GM13976 (cell line): ENCODE measurements at places on chromosomes 4 and X.

DNA sequence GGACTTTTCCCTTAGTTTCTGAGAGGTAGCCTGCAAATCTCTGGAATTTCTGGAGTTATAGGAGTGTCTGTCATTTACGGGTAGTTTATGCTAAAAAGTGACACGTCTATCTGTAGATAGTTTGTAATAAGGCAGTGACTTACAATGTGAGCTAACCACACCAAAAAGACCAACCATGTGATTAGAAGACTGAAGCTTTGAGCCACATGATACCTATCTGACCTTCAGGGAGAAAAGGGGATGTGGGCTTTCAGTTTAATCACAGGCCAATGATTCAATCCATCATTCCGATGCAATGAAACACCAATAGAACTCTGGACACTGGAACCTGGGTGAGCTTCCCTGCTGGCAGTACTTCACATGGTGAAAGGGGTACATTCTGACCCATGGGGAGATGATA is 254.6 kb upstream of the GK2 start:
- DNase-seq: no peak

GRCh38 chr4:169566021-169566818 is 46.2 kb downstream of the NEK1 start:
- peak; percentile 50 for DNase-seq

GRCh38 chrX:13087322-13088155 is 43.1 kb upstream of the FAM9C start:
- peak; percentile 53 for DNase-seq

DNA sequence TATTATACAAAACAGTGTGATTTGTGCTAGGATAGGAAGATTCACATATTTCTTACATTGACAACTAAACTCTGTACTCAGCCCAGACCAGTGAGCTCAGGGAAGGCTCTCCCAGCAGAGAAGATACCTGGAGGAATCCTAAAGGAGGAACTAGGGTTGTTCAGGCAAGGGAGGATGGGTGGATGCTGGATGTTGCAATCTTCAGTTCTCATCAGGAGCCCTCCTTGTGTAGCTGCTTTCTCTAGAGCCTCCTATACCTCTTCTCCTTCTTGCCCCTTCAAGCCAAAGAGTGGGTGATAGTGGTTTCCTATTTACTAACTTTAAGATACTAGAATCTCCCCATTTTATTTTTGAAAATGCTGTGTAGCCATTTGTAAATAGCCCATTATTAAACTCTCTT is 117.3 kb downstream of the NKX6-1 start:
- no peak for DNase-seq

DNA sequence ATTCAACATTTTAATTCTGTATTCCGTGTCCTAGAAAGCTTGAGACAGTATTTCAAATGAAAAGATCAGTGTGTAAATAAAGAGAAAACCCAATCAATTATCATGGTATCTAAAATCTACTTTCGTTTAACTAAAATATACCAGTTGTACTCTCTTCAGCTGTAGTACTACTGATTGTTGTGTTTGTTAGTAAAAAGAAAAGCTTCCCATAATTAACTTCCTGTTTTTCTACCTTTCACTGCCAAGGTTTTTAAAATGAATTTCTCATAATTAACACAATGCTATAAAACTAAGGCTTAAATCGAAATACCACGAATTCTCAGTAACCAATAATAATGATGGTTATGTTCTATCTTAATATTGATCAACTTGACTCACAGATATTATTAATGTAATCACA is 37.4 kb downstream of the PPP3CA start:
- no peak for DNase-seq

DNA sequence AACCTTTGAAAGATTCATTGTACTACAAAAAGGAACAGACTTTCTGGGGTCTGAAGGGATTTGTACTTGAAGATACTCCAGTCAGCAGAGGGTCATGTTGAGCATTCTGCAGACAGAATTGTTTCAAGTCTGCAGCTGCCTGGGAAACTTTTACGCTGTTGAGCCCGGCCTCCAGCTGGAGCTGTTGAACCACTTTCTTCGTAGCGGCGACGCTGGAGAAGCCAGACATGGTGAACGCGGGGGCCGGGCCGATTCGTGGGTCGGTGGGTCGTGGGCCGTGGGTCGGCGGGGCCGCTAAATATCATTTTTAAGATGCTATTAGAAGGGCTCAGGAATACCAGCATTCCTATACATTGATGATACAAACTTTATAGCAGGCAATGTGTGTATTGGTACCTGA is 12.0 kb upstream of the RTL9 start:
- DNase-seq: no peak

- no peak for DNase-seq
Observed at GRCh38 chrX:27555514-27555913, 34.6 kb upstream of the DCAF8L2 start.

- no peak for DNase-seq
Observed at GRCh38 chrX:68902706-68903504, 74.1 kb downstream of the EFNB1 start.

DNA sequence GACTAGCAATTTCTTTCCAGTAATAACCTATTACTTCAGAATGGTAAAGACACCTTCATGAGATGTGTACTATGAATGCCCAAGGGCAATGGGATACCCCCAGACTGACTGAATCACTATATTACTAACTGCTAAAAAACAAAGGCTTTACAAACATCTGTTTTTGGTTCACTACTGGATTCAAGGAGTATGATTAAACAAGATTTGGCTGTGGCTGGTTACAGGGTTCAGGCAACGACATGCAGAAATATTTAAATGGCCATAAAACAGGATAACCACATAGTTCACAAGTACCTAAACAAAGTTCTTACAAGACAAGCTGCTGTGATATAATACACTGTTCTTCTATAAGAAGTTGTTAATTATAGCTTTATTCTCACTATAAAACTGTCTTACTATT is 128.2 kb downstream of the FRYL start:
- no peak for DNase-seq

- DNase-seq: no peak
Observed at GRCh38 chr4:147596981-147597380, 20.2 kb upstream of the TMEM184C start.

DNA sequence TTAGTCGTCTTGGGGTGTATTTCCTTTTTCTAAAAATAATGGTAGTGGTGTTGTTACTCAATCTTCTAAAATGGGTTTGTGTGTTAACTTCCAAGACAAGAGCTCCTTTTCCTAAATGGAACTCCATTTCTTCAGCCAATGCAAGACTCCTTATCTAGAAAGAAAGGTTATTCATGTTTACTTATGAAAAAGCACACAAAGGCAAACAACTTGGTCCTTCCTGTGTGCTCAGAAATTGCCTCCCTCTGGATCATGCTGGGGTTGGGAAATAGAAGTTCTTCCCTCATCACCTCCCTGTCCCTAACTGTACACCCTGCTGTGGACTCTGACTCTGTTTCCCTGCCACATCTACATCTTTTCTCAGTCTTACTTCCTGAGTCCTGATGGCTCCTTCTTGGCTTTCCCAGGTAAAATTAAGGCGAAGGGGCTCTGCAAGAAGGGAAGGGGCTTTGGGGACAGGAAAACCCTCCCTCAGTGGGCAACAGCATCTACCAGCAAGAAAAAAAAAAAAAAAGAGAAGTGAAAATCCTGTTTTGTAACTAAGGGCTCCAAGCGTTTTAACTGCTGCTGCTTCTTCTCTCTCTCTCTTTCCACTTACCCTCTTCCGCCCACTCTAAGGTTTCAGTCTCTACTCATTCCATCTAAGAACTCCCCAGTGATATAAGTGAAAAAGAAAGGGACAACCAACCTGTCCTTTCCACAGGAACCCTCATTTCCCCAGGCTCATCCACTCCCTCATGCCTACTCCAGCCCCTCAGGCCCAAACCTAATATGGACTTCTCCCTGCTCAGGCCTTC is 19.8 kb upstream of the TASL start:
- peak; percentile 51 for DNase-seq

DNA sequence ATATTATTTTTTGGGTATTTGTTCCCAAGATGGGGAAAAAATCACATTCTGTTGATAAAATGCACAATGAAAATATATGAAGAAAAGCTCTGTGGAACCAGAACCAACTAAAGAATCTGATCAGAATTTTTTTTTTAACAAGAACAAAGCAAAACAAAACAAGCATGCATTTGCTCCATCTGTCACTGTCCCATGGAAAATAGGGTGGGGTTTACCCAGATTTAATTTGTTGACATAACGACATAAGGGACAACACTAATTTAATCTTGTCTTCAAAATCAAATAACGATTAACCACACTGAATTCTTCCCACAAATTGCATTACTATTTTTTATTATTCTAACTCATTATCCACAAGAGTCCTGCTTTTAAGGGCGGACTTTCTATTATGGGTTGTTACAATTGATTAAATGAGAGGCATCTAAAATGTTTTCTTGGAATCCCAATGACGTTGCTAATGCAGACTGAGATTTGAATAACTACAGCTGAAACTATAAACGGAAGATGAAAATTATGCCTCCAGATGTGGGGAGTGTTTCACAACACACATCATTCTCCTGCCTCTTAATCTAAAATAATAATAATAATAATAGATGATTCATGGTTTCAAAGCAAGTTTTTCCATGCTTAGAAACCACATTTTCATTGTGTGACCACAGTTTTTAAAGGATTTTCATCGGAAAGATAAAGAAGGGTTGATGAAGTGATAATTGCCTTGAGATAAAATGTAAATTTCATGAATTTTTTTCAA is 307.0 kb upstream of the CPEB2 start:
- DNase-seq: no peak

DNA sequence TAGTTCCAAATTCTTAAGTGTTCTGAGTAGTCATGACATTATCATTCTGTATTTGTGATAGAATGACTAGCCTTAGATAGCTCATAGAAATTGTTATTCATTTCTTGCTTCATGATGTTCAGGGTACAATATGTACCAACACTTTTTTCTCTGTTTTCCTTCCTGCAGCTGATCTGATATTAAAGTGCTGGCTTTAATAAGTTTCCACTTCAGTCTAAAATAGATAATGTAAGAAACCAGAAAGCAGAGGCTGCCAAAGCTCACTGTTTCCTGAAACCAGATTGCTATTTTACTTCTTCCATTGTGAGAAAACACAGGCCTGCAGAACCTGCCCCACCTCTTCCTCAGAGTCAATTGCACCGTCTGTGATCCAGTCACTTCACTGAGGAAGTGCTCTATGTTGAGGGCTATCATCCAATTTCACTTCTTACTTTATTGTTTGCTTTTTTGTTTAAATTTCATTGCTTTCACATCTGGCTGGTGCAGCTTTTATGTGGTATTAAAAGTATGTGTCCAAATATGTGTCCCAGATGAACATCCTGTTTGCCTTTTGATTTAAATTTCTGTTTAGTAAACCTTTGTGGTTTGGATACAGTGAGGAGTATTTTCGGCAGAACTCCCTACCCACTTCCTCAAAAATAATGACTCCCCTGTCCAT is 652.1 kb downstream of the ANKRD50 start:
- DNase-seq: no peak

DNA sequence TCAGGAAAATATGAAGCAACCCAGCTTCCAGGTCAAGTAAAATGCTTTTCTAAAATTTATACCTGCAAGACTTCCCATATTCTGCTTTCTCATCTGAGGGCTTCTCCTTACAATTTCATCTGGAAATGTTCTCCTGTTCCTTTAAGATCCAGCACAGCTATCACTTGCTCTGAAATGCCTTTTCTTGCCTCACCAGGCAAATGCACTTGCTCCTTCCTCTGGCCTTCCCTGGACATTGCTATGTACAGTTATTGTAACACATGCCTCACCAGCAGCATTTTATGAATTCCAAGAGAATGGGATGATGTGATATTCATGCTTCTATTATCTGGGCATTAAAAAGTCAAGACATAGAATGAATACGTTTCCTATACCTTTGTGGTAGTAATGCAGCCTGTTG is 842.1 kb upstream of the INTU start:
- no peak for DNase-seq

GRCh38 chrX:48035891-48036290 is 29.1 kb downstream of the SPACA5 start:
- DNase-seq: no peak

DNA sequence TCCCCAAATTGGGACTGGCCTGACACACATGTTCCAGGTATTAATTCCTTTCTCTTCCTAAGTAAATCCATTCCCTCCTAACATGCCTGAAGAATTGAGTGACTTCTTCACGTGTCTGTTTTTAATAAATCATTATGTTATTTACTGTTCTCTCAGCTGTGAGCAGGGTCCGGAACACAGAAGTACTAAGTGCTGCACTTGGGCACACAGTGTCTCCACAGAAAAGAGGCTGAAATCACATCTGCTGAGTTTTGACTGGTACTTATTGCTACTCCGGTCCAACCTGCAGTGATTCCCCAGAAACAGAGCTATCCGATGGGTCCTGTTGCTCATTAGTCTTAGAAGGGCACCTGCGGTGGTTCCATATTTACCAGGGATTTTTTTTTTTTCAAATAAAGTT is 202.6 kb downstream of the RBM46 start:
- DNase-seq: no peak

GRCh38 chr4:80183250-80184052 is 13.9 kb upstream of the PRDM8 start:
- no peak for DNase-seq

GRCh38 chr4:15718959-15719358 is 16.1 kb downstream of the BST1 start:
- no peak for DNase-seq

GRCh38 chrX:134670134-134670924 is 12.1 kb upstream of the PLAC1 start:
- no peak for DNase-seq

DNA sequence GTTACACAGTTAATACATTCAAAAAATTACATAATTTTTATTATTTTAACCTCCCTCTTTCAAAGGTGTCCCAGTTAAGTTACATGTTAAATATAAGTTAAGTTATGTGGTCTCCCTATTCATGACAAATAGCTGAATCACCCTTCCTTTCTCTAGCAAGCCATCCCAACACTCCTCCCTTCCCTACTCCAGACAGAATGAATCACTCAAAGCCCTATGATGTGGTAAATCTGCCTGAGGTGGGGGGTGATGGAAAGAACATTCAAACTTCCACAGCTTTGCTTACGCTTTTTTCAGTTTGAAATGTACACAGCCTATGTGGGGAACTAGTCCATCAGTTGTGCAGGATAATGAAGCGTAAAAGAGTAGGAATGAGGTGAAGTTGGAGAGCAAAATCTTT is 90.2 kb downstream of the CXCL13 start:
- DNase-seq: no peak
